ENCODE measurements at places on chromosomes 6 and 20.

DNA sequence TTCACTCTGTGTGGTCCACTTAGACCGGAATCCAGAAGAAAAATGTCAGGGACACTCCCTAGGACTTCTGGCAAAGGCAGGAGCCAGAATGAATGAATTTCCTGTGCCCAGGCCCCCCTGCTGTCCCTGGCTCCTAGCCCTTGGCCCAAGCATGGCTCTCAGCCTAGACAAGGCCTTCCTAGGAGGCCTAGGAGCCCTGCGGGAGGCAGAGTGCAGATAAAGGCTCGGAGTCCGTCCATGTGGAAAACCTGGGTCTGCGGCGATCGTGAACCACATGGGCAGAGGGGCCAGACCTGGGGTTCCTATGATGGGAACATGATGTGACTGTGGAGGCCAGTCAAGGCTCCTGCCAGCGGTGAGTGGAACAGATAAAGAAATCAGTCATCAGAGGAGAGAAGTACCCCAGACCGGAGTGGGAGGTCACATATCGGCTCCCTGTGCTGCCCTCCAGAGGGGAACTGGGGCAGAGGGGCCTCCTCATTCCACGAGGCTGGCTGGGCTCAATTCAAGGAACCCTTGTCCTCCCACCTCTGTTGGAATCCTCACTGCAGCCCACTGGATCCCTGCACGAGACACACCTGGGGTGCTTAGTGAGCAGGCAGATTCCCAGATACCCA lies 5.9 kb upstream of the VSTM2L start:
- no peak for DNase-seq

- DNase-seq, result no peak
Measured at GRCh38 chr6:11973238-11973637, 38.9 kb upstream of the HIVEP1 start.

DNA sequence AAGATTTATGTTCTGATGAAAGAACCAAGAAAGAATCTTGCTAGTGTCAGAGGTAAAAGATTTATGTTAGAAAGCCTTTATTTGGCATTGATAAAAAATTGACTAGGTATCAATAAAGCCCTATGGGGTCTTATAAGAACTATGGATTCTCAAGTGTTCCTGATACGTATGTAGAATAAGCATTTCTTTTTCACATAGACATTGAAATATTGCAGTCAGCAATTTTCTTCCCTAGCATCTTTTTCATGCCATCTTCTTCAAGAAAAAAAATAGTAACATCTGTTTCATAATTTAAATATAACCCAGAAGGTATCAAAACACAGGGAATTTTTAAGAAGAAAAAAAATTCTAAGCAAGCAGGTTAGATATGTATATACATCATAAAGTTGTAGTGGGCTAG lies 230.6 kb downstream of the CENPW start:
- no peak for DNase-seq

DNA sequence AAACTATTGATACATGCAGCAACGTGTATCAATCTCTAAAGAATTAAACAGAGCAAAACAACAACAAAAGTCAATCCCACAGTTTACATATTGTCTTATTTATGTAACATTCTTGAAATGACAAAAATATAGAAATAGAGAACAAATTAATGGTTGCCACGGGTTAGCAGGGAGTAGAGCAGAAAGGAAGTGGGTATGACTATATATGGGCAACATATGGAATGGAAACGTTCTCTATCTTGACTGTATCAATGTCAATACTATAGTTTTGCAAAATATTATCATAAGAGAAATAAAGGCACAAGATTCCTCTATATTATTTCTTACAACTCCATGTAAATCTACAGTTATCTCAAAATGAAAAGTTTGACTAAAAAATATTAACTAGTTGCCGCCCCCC lies 12.8 kb downstream of the AK9 start:
- DNase-seq, result no peak

DNA sequence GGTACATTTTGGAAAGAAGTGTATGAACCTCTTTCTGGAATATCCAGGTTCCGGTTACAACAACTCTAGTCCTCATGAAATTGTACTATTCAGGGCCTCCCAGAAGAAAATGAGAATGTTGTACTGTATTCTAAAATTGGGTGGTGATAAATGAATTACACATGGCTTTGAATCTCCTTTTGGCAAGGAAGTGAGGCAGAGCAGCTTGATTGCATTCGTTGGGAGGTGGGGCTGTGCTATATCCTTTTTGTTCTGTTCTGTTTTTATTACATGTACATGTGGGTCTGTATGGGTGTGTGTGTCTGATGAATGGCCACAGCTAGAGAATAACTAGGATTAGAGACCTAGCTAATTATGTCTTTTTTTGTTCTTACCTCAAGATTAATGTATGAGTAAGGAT lies 37.8 kb upstream of the SNRPB2 start:
- DNase-seq, result no peak

- no peak for DNase-seq
Measured at GRCh38 chr6:62090442-62091229, 195.4 kb downstream of the KHDRBS2 start.

- no peak for DNase-seq
Measured at GRCh38 chr6:157998707-157999167, 17.1 kb downstream of the SYNJ2 start.

DNA sequence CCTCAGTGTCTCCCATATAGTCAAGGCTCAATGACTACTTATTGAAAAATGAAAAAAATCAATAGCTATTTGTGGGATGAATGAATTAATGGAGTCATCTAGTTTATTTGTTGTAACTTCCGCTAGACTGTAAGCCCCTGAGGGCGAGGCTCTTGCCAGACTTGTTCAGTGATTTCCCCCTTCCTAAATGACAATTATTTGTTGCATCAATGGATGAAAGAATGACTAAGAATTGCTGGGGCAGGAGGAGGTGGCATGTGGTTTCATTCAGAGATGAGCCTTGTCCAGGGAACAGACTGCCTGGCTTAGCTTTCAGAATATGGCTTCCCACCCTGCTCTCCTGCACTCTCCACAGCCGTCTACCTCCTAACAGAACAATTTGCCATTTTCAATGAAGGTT lies 1.1 kb upstream of the PRELID3B start:
- no peak for DNase-seq

GRCh38 chr6:26121141-26122004 lies 34.1 kb downstream of the HFE start:
- no peak for DNase-seq

- no peak for DNase-seq
Measured at GRCh38 chr6:52377538-52378221, 15.7 kb downstream of the PAQR8 start.

GRCh38 chr20:21968486-21968885 lies 263.0 kb downstream of the PAX1 start:
- DNase-seq, result no peak

- DNase-seq, result no peak
Measured at GRCh38 chr6:106324726-106325335, 729 bp downstream of the ATG5 start.

DNA sequence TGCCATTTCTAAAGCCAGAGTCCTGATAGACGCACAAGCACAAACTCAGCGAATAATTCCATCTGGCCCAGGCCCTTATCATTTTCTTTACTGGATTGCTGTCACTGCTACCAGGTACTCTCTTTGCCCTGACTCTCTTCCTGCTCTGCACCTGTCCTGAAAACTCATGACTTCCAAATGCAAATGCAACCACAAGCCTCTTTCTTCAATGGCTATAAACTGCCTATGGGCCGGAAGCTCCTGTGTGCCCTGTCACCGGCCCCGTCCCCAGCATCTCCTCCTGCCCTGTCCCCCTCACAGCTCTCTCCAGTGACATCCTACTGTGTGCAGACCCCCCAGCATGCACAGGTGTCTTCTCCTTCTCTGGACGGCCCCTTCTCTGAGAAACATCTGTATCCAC lies 302.6 kb downstream of the GMDS start:
- DNase-seq, result no peak

All from amygdala (tissue), 56 donors.